ENCODE measurements at places on chromosomes 3 and 15. TPM values are rescaled to one million over a fixed set of nuclear protein-coding genes. Genes with fewer than 3 reads are reported as not detected.

DNA sequence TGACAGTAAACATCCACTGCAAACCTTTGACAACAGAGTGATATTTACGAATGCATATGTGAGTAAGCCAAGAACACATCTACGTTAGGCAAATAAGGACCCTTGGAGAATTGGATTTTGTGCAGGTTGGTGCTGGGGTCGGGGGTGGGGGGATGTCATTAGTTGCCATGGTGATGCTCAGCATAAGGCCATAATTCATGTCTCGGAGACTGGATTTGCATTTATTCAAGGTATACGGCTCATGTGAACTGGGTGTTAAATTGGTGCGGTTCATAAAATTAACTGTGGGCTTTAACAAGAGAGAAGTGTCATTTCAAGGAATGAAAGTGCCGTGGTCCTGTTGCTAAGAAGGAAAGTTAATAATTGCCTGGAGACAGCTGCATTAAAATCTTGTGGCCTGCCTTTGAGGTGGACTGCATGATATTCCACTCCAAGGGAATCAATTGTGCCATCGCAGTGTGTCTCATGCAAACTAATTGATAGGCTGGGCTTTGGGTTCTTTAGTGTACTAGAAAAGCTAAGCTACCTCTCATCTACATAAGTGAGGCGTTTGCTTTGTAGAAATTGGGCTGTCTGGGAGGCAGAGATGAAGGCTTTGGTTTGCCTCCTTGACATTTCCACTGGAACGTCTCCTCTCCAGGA, 228.9 kb upstream of the FEZF2 start:
- no peak overlapping the region for H3K4me3 ChIP-seq
- H3K27me3 ChIP-seq, result no peaks in the 10 kb centered on the region
- peaks cover 51% of the 10 kb centered on the region for H3K4me1 ChIP-seq
- no peak for DNase-seq

- H3K4me3 ChIP-seq, result no peak overlapping the region
- H3K27ac ChIP-seq, result no peak overlapping the region
- no peaks in the 10 kb centered on the region for H3K27me3 ChIP-seq
- H3K4me1 ChIP-seq, result peaks cover 47% of the 10 kb centered on the region
- no peak for DNase-seq
- peaks cover 6% of the 10 kb centered on the region for H3K36me3 ChIP-seq
These were observed 50.3 kb downstream of the MEF2A start for GRCh38 chr15:99616129-99616528.

- no peaks in the 10 kb centered on the region for H3K4me1 ChIP-seq
- H3K27ac ChIP-seq, result no peak overlapping the region
- no peak for DNase-seq
- no peaks in the 10 kb centered on the region for H3K27me3 ChIP-seq
These were observed 51.1 kb downstream of the STRIT1 start for GRCh38 chr3:155242342-155242741.

DNA sequence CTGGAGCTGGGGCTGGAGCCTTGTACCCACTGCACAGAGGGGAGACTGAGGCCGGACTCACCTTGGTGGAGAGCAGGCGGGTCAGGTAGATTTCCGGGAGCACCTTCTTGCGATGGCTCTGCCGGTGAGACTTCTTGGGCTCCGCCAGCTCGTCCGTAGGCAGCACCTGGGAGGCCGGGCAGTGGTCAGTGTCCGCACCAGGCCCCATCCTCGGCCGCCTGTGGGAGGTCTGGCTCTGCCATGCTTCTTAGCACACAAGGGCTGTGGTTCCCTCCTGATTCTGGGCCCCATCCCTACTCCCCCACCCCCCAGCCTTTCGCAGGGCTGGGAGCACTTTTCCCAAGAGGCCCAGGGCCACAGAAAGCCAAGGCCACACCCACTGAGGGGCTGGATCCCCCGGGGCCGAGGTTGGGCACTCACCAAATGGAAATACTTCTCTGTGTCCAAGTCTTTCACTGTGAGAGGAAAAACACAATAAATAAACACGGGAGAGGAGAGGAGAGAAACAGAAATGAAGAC, 17.4 kb downstream of the H1-8 start:
- H3K36me3 ChIP-seq, result peaks cover 6% of the 10 kb centered on the region
- H3K27me3 ChIP-seq, result no peaks in the 10 kb centered on the region
- no peak overlapping the region for H3K27ac ChIP-seq

DNA sequence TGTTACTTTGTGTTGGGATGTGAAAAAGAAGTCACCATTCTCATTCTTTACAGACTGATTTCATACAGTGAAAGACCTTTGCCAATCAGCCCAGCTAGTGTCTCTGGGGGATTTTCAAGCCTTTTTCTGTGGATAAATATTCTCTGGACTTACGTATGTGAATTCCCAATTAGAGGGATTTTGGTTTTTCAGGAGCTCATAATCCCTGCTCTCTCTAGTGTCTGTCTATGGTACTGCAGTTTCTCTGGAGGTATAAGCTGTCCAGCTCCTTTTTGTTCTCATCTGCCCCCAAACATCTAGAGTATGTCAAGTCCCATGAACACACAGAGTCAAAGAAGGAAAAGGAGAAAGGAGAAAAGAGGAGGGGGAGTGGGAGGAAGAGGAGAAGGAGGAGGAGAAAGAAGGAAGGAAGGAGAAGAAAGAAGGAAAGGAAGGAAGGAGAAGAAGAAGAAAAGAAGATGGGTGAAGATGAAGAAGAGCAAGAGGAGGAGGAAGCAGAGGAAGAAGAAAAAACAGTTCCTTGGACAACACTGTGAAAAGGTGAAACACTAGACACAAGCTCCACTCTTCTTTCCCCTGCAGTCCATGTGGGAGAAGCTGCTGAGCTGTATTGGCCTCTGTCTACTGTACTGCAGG, 218.6 kb downstream of the GREM1 start:
- H3K27ac ChIP-seq, result peak overlapping the region; percentile 7
- no peak overlapping the region for H3K4me3 ChIP-seq
- peaks cover 11% of the 10 kb centered on the region for H3K27me3 ChIP-seq
- DNase-seq, result peak; percentile 48
- H3K36me3 ChIP-seq, result no peaks in the 10 kb centered on the region

- DNase-seq, result peak; percentile 15
- no peak overlapping the region for H3K27ac ChIP-seq
These were observed 12.6 kb downstream of the RORA start for GRCh38 chr15:61216519-61216918.

DNA sequence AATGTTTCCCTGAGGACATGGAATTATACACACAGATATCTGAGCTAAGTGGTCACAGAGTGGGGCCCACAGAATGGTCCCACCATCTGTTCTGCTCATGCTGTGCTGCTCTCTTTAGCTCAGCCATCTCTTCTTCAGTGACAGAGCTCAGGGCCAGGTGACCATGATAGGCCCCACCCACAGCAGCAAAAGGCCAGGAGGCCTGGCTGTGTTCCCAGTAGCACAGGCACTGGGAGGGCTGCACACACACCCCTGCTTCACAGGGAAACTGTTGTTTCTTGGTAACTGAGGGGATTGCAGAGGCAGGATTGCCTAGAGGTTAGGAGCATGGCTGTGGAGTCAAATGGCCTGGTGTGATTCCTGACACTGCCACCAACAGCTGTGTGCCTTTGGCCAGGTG, 4.8 kb upstream of the FBXW12 start:
- H3K36me3 ChIP-seq, result no peaks in the 10 kb centered on the region
- H3K4me3 ChIP-seq, result no peak overlapping the region
- no peaks in the 10 kb centered on the region for H3K27me3 ChIP-seq
- no peak for DNase-seq

GRCh38 chr3:52891615-52892081, 5.7 kb downstream of the STIMATE start:
- H3K27me3 ChIP-seq, result no peaks in the 10 kb centered on the region
- H3K36me3 ChIP-seq, result peaks cover 4% of the 10 kb centered on the region
- H3K27ac ChIP-seq, result no peak overlapping the region
- H3K4me3 ChIP-seq, result no peak overlapping the region

DNA sequence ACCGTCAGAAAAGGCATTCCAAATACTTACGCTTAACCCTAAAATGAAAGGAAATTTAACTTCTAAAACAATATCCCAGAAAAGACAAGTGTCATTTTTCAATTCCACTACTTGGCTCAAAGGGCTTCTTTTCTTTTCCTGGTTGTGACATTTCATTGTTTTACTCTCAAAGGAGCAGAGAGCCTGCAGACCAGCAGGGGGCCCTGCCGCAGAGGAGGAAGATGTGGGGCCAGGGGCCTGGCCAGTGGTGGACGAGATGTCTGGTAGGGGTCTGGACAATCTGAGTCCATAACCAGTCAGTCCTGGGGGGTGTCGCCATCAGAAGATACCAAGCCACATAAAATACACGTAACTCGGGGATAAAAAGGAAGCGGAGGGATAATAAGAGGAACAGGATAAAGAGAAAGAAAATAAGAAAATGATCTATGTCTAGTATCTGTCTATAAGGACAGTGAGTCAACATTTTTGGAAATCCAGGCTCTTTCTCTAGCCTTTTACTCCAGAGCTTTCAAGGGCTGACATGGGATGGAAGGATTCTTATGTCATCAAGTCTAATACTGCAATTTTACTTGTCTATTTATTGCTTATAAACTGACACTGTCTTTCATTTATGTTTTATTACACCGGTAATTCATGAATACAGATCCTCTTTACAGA, 54.2 kb upstream of the ARHGEF3 start:
- no peaks in the 10 kb centered on the region for H3K36me3 ChIP-seq
- no peak overlapping the region for H3K4me3 ChIP-seq
- DNase-seq, result peak; percentile 42
- no peak overlapping the region for H3K27ac ChIP-seq
- no peaks in the 10 kb centered on the region for H3K27me3 ChIP-seq
- peaks cover 23% of the 10 kb centered on the region for H3K4me1 ChIP-seq

DNA sequence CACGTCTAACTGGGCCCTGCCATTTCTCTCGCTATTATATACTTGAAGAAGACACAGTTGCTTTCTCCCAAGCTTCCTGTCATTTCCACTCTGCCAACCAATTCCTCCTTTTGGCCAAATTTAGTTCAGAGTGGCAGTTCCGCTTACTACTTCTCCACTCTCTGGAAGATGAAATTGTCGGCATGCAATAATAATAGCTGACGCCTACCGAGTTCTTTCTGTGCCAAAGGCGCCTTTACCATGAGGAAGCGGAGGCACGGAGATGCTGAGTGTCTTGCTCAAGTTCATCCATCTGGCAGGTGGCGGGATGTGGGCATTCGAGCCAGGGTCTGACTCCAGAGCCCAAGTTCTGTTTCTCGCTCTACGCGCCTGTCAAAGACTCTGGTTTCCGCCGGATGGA, 14.6 kb upstream of the NRROS start:
- H3K27ac ChIP-seq, result no peak overlapping the region
- H3K27me3 ChIP-seq, result no peaks in the 10 kb centered on the region
- no peaks in the 10 kb centered on the region for H3K4me1 ChIP-seq
- no peak for DNase-seq
- H3K36me3 ChIP-seq, result no peaks in the 10 kb centered on the region

DNA sequence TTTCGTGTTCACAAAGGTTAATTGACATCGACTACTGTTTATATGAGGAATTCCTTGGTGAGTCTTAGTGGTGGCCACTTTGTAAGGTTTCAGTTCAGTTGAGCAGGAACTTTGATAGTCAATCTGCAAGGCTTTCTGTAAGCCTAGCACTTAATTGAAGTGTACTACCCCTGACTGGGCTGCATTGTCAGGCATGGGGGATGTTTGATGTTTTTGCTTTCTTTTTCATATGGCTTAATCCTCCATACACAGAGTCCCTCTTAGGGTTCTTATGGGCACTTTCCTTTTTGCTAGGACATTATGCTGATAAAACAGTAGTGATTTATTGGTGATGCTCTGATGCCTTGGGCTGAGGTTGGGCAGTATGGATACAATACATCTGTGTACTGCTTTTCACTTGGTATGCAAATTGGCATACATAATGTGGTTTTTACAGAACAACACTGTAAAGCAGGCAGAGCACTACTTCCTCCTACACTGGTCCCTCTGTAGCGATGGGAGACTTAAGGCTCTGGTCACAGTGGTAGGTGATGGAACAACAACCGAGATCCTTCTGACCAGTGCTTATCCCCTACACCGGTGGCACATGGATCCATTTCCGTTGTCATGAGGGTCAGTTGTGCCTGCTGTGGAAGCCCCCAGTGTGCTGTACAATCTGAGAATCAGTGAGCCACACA, 261.0 kb downstream of the MFSD1 start:
- no peaks in the 10 kb centered on the region for H3K27me3 ChIP-seq
- no peak overlapping the region for H3K4me3 ChIP-seq
- no peak for DNase-seq
- no peaks in the 10 kb centered on the region for H3K36me3 ChIP-seq
- H3K27ac ChIP-seq, result no peak overlapping the region

GRCh38 chr3:176376531-176376930, 820.8 kb downstream of the TBL1XR1 start:
- H3K27ac ChIP-seq, result no peak overlapping the region
- H3K4me3 ChIP-seq, result no peak overlapping the region
- no peaks in the 10 kb centered on the region for H3K27me3 ChIP-seq
- no peak for DNase-seq
- H3K4me1 ChIP-seq, result no peaks in the 10 kb centered on the region
- H3K36me3 ChIP-seq, result no peaks in the 10 kb centered on the region

GRCh38 chr15:40500568-40501330, 30.0 kb downstream of the CHST14 start:
- H3K36me3 ChIP-seq, result no peaks in the 10 kb centered on the region
- DNase-seq, result peak; percentile 30
- no peak overlapping the region for H3K27ac ChIP-seq

GRCh38 chr15:101027920-101028319, 108.8 kb downstream of the LRRK1 start:
- no peak overlapping the region for H3K4me3 ChIP-seq
- no peak for DNase-seq
- peaks cover 21% of the 10 kb centered on the region for H3K36me3 ChIP-seq
- H3K27me3 ChIP-seq, result no peaks in the 10 kb centered on the region

DNA sequence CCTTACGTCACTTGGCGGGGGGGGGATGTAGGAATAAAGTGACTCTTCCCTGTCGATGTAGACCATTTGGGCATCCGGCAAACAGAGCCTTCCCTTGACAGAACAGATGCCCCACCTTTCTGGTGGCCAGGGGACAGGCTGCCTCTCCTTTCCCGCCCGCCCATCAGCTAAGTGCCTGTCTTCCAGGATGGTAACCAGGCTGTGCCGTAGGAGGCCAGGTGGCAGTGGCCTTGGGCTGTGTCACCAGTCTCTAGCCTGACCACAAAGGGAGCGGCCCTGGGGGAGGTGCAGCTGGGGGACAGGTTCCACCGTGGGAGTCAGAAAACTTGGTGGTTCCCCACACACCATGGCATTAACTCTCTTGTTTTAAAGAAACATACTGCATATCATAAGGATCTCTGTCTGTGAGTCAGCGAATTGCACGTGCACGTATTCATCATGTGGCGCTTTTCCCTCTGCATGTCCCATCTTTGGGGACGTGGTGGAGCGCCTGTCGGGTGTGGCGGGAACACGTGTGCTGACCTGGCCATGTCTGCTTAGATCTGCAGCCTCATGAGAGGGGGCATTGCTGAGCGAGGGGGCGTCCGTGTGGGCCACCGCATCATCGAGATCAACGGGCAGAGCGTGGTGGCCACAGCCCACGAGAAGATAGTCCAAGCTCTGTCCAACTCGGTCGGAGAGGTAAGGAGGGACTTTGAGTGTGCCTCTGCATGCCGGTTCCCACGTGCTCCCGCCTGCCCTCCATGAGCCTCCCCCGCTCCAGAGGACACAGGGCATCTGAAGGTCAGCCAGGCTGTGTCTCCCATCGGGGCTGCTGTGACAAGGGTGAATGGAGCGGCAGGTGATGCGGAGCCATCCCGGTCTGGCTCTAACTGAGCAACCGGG, 156.0 kb downstream of the NSMCE3 start:
- H3K27me3 ChIP-seq, result peaks cover 30% of the 10 kb centered on the region
- H3K4me1 ChIP-seq, result no peaks in the 10 kb centered on the region
- H3K27ac ChIP-seq, result no peak overlapping the region
- no peaks in the 10 kb centered on the region for H3K36me3 ChIP-seq
- H3K4me3 ChIP-seq, result no peak overlapping the region

Gene COL8A1
- 112 TPM for total RNA-seq

Gene VPS39
- total RNA-seq, result 53.9 TPM

Gene PRR20G
- not detected for total RNA-seq

Gene GOLGA8T
- total RNA-seq, result 0.61 TPM

Gene ZDHHC23
- 7.4 TPM for total RNA-seq

All from MCF 10A (cell line).